ENCODE measurements at places on chromosomes 6 and 20.
A peak's percentile ranks its signal among the peaks of the same experiment; 100 is the strongest.

GRCh38 chr6:70351461-70351860 is 48.6 kb upstream of the COL9A1 start:
- no peak for DNase-seq

- DNase-seq, result peak; percentile 63
Observed at GRCh38 chr6:47247227-47247797, 62.4 kb downstream of the TNFRSF21 start.

GRCh38 chr6:139756381-139756780 is 381.9 kb upstream of the CITED2 start:
- no peak for DNase-seq

DNA sequence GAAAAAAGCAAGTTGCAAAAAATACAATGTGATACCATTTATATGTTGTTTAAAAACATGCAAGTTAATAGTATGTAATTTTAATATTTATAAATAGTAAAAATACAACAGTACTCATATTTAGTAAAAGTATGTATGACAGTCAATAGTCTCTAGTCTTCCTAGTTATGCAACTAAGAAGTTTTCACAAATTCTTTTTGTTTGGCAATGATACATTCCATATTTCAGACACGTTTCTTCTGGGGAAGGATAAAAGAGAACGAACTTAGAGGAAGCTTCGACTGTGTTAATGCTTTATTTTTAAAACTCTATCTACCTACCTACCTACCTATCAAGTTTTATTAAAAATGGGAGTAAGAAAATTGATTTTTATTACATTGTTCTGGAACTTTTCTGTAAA is 77.7 kb downstream of the UBE3D start:
- DNase-seq, result no peak

DNA sequence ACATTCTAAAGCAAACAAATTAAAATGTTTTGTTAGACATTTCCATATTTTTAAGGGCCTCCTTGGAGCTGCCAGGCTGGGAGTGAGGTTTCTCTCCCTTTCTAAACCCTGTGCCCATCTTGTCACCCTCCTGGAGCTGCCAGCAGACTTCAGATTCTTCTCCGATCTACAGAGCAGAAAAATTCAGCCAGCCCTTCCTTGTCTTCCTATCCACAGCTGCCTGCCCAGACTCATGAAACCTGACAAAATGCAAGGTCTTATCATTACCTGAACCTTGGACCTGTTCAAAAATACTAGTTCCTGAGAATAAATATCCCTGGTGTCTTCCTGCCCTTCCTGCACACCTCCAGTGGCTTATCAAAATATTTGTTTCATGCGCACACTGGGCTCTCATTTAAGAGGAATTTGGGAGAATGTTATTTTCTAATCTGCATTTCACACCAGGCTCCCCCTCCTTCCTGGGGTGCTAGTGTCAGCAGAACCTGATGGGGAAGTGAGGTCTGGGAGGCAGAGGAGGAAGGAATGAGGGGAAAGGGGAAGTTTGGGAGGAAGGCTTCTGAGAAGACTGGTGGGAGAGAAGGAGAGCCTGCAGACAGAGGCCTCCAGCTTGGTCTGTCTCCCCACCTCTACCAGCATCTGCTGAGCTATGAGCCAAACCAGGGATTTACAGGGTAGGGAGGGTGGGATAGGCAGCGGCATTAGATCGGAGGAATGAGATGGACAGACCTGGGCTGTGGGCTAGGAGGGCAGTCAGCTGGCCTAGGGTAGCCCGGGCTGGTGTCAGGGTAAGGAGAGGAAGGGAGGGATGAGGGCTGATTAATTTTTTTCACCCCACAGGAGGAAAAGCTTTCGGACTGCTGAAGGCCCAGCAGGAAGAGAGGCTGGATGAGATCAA is at the start of gene AIF1:
Gene AIF1 (plus strand): TSS at position 551 of the 895 bp plus-strand sequence. CDS start 96 bp downstream, at position 647.
- DNase-seq, result peak; percentile 78

DNA sequence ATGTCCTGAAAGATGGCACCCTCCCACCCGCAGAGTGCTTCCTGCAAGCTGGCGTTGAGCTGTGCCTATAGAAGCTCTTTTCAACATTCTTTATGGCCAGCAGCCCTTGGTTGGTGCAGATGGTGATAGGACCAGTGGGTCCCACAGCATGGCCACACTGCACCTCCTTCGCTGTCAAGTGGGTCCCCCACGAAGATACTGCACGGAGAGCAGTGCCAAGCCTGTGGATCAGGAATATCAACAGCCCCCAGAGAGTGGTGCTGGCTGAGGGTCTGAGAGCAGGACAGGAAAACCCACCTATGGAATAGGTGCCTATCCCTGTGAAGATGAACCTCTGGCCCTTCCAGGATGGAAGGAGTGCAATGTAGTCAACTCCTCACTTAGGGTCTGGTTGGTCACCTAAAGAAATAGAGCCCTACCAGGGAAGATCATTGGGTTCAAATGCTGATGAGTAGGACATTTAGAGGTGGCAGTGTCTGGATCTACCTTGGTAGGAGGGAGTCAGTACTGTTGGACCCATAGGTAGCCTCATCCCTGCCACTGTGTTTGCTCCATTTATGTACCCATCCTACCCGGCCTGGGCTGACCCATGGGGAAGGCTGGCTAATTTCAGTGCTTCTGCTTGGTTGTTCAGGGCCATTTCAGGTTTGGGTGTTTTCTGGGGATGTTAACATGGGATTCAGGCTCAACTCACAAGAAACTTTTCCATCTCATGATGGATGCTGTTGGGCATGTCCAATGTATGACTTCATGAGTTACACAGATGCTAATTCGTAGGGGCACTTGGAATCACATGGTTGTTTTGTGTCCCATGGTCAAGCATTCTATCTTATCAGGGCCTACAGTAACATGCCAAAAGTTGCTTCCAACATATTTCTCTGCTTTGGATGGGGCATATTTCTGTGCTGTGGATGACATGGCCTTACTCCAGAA is 33.4 kb upstream of the MICB start:
- DNase-seq, result no peak

DNA sequence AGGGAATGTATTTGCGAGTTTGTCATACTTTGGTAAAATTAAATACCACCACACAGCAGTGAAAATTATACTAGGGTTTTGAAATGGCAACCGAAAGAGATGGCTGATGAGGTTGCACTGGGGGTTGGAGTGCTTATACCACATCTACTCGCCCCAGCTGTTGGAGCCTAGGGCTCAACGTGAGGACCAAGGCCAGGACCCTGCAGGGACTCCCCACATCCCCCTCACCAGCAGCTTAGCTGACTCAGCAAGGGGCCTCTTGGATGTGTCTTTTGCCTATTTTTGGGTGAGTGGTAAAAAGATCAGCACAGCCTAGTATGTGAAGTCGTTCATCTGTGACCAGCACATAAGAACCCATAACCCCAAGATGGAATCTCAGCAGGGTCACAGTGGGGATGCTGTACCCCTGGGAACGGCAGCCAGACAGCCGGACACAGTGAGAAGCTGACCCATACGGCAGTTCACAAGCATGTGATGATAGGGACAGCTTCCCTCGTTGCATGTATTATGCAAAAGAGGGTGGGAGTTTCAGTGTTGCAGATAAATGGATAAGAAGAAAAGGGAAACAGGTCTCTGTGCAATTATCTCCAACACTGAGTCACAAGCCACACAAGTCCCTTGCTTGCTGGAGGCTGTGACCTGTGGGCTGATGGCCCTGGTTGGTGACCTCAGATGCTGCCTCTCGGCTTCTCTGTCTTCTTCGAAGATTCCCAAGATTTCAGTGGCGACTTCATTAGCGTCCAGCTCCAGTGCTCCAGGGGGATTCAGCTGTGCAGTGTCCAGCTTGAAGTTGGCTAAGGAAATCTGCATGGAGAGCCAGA is 20.9 kb upstream of the SPO11 start:
- peak; percentile 78 for DNase-seq

- DNase-seq, result no peak
Observed at GRCh38 chr6:96876886-96877545, 20.7 kb downstream of the NDUFAF4 start.

GRCh38 chr6:111776236-111777221 is 96.7 kb downstream of the FYN start:
- no peak for DNase-seq

GRCh38 chr6:161429921-161430490 is 156.1 kb upstream of the AGPAT4 start:
- DNase-seq, result peak; percentile 5

GRCh38 chr6:45411959-45412358 is 34.2 kb upstream of the SUPT3H start:
- no peak for DNase-seq

DNA sequence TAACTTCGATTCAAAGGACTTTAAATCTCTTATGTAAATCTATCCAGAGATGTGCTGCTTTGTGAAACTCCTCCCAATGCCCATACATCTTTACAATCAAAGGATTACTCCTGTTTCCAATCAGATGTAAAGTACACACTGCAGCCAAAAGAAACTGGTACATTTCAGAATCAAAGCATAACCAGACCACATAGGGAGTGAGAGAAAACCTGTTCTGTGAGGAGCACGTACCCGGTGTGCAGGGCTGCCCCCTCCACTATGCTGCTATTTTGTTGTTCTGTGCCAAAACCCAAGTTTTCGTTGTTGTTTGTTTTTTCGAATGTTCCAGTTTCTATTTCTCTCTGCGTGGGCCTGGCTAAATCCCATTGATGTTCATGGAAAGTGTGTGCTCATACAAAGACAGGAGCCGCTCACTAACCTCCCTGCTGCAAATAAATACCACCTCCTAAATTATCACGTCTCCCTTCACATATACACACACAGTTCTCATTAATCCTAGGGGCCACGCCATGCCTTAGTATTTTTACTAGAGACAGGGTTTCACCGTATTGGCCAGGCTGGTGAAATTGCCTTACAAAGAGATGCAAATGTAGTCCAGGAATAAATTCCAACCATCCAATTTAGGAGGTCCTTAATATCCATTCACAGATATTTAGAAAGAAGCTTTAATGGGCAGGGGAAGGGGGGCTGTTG is 52.9 kb downstream of the ATP9A start:
- no peak for DNase-seq

GRCh38 chr6:106002005-106002404 is 84.1 kb upstream of the PRDM1 start:
- DNase-seq, result no peak

- no peak for DNase-seq
Observed at GRCh38 chr6:46368169-46368536, 123.1 kb downstream of the RCAN2 start.

DNA sequence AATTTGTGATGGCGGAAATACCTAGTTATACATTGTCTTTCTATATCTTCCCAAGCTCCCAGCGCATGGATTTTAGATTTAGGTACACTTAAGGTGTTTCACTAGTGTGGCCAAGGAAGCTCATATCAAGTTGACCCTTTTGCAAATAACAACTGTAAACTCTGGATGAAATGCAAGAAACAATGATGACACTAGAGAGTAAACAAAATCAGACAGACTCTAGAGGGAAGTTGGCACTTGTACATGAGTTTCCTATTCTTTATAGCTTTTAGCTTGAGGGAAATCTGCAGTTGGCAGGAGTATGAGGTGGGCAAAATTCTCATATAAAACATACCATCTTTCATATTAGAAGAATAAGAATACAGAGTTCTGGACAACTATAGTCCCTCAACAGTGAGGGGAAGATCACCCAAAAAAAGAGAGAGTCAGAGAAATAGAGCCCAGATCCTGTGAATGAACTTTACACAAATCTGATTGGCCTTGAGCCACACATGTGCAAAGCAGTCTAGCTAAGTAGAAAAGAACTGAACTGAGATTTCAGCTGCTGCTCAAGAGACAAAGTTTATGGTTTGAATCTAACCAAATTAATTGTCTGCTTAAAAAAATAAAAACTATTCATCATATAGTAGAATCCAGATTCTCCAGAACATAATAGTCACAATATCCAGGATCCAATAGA is 26.1 kb downstream of the TXLNB start:
- no peak for DNase-seq

GRCh38 chr6:16238057-16238962 is at the start of gene GMPR:
Gene GMPR, plus strand, starts transcription at chr6:16238587. Its CDS starts 107 bp downstream, at chr6:16238694.
- DNase-seq, result peak; percentile 51

- no peak for DNase-seq
Observed at GRCh38 chr6:93584300-93584699, 164.9 kb upstream of the EPHA7 start.

- no peak for DNase-seq
Observed at GRCh38 chr20:64006490-64006889, 25.6 kb downstream of the PRPF6 start.

GRCh38 chr20:49594931-49595315 is 27.0 kb upstream of the PTGIS start:
- no peak for DNase-seq
